A673 (cell line): ENCODE measurements at places on chromosomes 7 and 10. TPM values are rescaled to one million over a fixed set of nuclear protein-coding genes. Genes with fewer than 3 reads are reported as not detected.
A peak's percentile ranks its signal among the peaks of the same experiment; 100 is the strongest.

The TIAL1 gene
- total RNA-seq, result 176 and 199 TPM in 2 replicates

- no peak for DNase-seq
These were observed 745 bp downstream of the SLC16A9 start for GRCh38 chr10:59708816-59709394.

- no peak for DNase-seq
These were observed 91.6 kb downstream of the MICALL2 start for GRCh38 chr7:1367501-1368183.

- DNase-seq, result peak; percentile 48
These were observed 44.0 kb downstream of the INPP5F start for GRCh38 chr10:119769886-119770285.

The CYP2C19 gene
- 0.17 TPM in 1 of 2 replicates, not detected in the other for total RNA-seq

The HERPUD2 gene
- 23.1 and 23.3 TPM in 2 replicates for total RNA-seq

The TMEM139 gene
- not detected in 2 replicates for total RNA-seq

- DNase-seq, result no peak
These were observed 36.7 kb upstream of the NCAPG2 start for GRCh38 chr7:158741294-158741666.

GRCh38 chr7:18497800-18498199 is 2.3 kb downstream of the HDAC9 start:
- DNase-seq, result no peak

The C10orf71 gene
- total RNA-seq, result not detected in 2 replicates

GRCh38 chr7:43303740-43304241 is 191.3 kb downstream of the HECW1 start:
- peak; percentile 80 for DNase-seq

DNA sequence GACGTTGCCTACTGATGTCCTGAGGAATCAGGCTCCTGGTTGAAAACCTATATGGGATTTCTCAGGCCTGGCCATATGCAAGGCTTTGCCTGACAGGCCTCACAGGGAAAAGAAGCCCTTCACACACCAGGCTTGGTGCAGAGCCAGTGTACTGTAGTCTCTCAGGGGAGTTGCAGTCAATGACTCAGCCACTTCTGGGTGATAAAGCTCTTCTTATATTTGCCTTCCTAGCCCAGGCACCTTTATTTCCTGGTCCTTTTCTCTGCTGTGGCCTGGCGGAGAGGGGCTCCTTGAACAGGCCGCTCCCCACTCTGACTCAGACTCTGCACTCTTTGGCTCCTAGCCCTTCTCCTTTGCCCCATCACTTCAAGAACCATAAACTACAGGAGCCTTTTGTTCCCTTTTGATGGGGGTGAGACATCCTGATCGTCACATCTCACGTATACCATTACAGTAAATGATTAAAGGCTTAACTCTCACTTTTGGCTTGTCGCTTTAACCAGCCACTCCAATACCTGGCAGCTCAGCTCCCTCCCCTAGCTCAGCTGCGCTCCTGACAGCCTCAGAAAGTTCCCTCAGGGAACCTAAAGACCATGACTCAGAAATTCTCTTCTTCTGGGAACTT is 33.5 kb downstream of the DPY19L1 start:
- peak; percentile 88 for DNase-seq

DNA sequence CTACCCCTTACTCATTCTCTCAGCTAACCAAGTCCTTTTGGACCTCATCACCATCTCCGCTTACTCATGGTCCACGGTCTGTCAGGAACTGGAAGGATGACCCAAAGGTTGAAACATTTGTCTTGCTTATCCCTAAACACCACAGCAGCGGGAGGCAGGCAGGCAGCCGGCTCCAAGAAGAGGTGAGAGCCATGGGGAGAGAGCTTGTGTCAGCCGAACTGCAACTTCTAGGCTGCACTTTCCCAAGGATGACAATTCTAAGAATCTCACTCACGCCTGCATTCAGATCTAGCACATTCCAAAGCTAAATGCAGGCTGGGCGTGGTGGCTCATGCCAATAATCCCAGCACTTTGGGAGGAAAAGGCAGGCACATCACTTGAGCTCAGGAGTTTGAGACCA is 86.0 kb downstream of the SPDYE5 start:
- DNase-seq, result no peak

GRCh38 chr10:96695975-96696634 is 24.2 kb downstream of the PIK3AP1 start:
- DNase-seq, result no peak

The FUOM gene
- 16.0 and 22.3 TPM in 2 replicates for total RNA-seq

The SFMBT2 gene
- total RNA-seq, result 8.2 and 11.8 TPM in 2 replicates

DNA sequence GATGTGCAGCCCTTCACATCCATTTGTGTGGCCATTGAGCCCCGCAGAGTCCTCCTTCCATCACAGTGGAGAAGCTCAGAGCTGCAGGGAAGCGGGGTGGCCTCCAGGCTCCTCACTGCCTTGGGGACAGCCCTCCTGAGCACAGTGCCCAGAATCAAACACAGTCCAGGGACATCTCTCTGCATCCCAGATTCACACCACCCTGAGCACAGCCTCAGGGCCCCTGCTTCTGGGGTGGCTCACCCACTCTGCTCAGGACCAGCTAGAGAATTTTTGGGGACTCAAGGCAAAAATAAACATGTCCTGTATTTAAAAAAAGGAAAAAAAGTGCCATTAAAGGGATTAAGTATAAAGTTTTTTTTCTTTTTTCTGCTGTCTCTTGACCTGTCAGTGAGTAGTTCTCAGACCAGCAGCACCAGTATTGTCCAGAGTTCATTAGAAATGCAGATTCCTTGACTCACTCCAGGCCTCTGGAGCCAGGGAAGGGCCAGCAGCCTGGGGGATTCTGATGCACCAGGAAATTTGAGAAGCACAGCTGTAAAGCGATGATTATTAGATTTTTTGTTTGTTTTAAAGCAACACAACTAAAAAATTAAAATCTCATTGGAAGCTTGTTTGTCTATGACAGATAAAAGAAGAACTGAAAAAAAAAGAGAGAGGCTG is 61.6 kb downstream of the ARHGAP22 start:
- no peak for DNase-seq

DNA sequence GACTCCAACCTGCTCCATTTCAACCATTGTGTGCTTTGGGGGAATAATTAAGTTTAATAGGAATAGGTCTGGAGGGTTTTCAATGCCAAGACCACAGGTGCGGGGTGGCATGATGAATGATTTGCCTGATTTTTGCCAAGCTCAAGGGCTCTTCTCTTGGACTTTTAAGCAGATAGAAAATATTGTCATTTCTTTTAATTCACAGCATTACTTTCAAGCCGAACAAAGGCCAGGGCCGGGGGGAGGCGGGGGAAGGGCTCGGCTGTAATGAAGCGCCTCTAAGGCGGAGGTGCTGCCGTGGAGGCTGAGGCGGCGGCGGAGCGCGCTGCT is 6.5 kb downstream of the PTF1A start:
- DNase-seq, result no peak

- no peak for DNase-seq
These were observed 37.1 kb upstream of the DKK1 start for GRCh38 chr10:52276986-52277385.

- peak; percentile 16 for DNase-seq
These were observed 36.1 kb upstream of the COMMD3 start for GRCh38 chr10:22280078-22280477.

The PTF1A gene
- total RNA-seq, result not detected in 2 replicates

The C10orf53 gene
- not detected in 2 replicates for total RNA-seq

DNA sequence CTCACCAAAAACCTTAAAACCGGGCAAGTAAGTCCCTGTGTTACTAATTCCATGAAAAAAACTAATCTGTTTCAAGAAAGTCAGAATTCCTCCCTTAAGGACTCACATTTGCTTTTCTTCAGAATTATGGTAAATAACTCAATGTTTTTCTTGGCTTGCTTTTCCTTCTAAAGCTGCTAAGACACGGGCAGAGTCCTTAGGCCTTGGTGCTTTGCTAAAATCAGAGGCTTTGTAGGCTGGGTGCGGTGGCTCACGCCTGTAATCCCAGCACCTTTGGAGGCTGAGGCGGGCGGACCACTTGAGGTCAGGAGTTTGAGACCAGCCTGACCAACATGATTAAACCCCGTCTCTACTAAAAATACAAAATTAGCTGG is 32.0 kb downstream of the GNA12 start:
- DNase-seq, result no peak

The PIK3AP1 gene
- 0.24 and 0.37 TPM in 2 replicates for total RNA-seq

The ATOH7 gene
- total RNA-seq, result not detected in 2 replicates

GRCh38 chr7:41874201-41874785 is 171.4 kb upstream of the INHBA start:
- no peak for DNase-seq

- peak; percentile 58 for DNase-seq
These were observed 1.0 kb upstream of the LRRN3 start for GRCh38 chr7:111089822-111090426.
